Stimulated activated naive CD8-positive, alpha-beta T cell treated with anti-CD3 and anti-CD28 coated beads, Interleukin-15, amount 100 ng/mL, for 72 hours (primary cell): ENCODE measurements at places on chromosomes 6 and 20.

GRCh38 chr6:55785273-55785672, 90.1 kb downstream of the BMP5 start:
- no peak for DNase-seq

GRCh38 chr20:60211618-60212463, 253.6 kb downstream of the CDH26 start:
- DNase-seq, result no peak

DNA sequence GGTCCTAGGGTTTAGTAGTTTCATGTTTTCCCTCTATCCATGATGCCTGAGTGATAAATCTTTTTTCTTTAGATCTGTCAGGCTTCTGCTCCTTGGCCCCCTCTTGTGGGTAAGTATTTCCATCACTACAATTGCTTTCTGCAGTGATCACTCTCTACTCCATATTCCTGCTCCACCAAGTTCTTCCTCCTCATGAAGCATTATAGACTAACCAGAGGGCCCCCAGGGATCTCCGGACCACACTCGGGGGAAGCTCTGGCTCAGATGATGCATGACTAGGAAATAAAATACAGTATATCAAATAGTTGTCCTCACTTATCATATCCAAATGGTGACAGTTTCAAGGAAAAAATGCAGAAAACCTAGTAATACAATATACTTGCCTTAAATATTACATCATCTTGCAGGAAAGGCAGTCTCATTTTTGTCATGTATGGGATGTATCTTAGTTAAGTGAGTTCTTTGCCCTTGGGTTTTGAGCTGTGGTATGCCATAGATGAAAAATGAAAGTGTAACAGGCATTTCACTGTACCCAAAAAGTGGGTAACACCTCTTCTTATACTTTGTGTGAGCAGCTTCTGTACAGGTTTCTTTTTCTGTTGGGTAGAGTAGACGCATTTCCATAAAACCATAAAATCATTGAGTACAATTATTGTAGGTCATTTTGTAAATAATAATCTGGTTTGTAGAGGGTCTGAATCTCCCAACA, 200.9 kb upstream of the EYA4 start:
- DNase-seq, result no peak

GRCh38 chr6:137925141-137925698, 58.2 kb downstream of the TNFAIP3 start:
- DNase-seq, result no peak

DNA sequence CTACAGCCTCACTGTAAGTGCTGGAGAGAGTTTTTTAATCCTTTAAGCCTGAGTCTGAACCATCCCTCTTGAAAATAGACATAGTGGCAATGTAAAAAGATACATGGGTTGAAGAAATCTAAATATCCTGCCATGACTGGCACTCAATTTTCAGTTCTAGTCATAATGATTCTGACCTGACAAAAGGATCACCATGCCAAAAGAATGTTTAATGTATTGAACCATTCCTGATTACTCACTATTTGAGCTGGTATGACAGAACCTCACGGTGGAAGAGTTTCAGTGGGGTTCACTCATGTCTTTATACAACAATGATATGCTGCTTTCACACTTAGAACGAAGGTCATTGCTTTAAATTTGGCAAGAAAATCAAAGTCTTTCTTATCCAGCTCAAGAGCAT, 93.4 kb downstream of the HIVEP2 start:
- DNase-seq, result no peak
